NCI-H510A (cell line): ENCODE measurements at places on chromosomes 11 and 22.

DNA sequence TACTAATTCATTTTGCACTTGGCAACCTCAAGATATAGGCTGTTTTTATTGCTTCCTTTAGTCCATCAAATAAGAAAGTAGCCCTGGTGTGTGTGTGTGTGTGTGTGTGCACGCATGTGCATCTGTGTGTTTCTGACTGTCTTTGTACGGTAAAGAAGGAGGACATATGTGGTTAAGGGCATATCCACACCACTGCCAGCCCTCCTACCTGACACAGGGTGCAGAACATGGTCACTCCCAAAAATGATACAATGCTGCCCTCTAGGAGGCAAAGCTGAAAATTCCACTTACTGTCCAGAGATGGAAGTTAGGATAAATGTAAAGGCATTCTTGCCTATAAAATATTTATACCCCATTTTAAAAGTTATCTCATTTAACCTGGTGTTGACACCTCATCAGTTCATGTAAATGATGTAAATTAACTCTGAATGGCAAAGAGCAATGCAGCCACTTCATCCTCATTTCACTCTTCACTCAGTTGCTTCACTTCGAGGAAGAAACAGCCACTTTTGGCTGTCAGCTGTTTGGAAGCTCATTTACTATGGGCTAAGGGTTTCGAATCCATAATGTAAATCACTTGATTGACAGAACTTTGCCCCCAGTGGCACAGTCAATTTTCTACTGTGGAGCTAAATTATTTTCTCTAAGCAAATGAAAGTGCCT is 83.1 kb upstream of the MTNR1B start:
- DNase-seq = peak; percentile 65

GRCh38 chr11:120467627-120468026 is 43.9 kb upstream of the GRIK4 start:
- DNase-seq = no peak

DNA sequence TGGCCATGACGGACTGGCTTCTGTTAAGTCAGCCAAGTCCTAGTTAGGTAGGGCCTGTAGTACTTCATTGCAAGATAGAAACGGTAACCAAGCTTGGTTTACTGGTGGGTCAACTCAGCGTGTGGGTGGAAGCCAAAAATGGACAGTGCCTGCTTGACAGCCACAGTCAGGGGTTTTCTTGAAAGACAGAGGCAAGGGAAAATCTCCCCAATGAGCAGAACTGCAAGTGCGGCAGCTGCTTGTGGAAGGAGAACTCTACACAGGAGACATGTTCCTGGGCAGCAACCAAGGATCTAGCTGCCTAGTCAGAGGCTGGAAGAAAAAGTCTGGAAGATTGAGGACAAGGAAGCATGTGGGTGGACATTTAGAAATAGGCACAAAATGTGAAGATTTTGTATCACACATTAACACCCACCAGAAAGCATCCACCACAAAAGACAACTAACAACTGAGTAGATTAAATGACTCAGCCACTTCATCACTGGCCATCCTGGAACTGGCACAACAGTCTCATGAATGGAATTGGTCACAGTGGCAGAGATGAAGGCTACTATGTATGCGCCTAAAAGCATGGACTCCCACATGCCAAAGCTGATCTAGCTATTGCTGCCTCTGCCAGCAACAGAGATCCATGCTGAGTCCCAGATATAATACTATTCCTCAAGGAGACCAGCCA is 40.9 kb upstream of the SCUBE2 start:
- DNase-seq = no peak

- DNase-seq = no peak
These were observed 2.7 kb downstream of the RAB3IL1 start for GRCh38 chr11:61914471-61915171.

DNA sequence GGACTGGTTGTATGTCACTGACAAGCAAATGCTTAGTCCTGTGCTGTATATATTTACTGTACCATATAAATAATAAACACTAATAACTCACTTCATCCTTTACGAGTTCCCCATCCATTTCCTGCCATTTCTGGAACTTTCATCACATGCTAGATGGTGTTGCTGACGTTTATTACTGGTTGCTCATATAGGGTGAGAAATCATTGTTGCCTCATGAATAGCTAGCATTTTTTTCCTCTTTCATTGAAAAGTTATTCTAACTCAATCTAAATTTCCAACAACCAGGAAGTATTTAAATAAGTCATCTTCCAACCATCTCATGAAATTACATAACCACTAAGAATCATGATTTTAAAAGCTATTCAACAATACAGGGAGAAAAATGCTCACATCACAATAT is 88.6 kb upstream of the RCN1 start:
- no peak for DNase-seq

DNA sequence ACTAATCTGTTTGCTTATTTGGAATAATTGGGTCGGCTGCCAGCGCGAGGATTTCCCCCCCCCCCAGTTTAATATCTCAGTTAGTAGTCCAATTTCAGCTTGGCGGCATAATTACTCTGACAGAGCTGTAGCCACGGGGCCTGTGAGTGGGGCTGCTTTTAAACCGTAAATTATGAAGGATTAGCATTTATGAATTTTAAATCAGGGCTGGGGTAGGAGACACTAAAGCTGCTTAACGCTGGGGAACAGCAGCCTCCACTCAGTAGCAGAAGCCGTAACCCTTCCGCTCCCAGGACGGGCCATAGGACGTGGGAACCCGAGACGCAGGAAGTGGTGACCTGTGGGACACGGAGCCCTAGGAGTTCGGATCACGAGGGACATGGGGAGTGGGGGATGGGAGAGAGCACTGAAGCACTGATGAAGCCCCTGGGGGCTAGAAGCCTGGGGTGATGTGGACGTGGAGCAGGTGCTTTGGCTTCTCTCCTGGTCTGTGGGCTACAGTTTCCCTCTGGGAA is 66.2 kb upstream of the LMO1 start:
- DNase-seq = no peak

DNA sequence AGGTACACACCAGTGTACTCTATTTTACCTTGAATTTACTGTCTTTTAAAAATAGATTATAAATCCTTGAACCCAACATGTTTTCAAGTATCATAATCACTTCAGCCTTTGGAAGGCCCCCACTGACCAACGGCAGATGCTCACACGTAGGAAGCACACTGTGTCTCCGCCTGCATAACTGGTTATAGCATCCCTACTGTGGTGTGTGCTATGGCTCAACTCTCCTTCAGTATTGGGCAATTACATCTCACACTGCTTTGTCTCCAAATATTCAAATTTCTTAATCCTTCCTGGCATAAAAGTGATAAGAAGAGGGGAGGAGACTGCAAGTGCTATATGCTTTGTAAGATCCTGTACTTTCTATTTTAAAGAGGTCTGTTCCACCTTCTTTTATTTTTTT is 165.7 kb downstream of the CADM1 start:
- no peak for DNase-seq

DNA sequence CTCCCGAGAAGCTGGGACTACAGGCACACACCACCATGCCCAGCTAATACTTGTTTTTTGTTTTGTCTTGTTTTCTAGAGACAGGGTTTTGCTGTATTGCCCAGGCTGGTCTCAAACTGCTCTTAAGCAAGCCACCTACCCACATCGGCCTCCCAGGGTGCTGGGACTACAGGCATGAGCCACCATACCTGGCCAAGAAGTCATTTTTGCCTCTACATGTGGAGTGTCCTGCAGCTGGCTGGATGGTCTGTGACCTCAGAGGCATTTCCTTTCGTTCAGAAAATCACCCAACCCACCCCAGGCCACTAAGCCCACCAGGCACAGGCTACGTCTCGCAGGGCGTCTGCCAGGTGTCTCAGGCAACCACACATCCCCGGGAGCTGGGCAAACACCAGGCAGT is 12.8 kb downstream of the SHANK2 start:
- no peak for DNase-seq
